Right lung (tissue), 10 donors: ENCODE measurements at places on chromosomes 2 and 18. TPM values are rescaled to one million over a fixed set of nuclear protein-coding genes. Genes with fewer than 3 reads are reported as not detected.

DNA sequence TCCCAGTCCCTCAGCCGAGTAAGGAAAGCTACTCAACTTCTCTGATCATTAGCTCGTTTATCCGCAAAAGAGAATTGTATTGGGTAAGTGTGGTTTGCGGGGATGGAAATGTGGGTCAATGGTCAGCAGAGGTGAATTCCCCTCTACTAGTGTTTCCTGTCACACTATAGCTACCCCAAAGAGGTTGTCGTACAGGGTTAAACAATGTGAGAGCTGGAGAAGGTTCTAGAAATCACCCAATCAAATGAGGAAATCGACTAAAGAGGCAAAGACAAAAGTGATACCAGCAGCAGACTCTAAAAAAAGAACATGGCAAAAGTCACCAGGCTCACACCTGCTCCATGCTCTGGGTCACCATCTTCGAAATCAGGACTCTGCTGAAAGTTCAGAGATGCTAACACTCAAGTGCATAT lies 144.7 kb upstream of the ITGA4 start:
- DNase-seq, result no peak

DNA sequence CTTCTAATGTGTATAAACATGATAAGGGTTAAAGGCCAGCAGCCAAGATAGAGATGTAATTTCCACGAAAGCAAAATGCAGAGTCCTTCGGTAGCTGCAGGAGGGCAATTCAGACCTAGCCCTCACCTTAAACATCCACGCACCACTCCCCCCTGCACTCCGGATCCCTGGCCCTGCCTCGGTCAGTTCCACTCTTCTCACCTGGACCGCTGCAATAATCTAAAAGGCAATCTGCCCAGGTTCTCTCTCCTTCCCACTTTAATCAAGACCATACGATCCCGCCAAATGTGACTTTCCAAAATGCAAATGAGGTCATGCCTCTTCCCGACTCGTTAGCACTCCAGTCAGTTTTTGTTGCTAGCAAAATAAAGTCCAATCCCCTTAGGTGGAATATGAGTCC lies 485.2 kb downstream of the EIPR1 start:
- DNase-seq, result no peak

DNA sequence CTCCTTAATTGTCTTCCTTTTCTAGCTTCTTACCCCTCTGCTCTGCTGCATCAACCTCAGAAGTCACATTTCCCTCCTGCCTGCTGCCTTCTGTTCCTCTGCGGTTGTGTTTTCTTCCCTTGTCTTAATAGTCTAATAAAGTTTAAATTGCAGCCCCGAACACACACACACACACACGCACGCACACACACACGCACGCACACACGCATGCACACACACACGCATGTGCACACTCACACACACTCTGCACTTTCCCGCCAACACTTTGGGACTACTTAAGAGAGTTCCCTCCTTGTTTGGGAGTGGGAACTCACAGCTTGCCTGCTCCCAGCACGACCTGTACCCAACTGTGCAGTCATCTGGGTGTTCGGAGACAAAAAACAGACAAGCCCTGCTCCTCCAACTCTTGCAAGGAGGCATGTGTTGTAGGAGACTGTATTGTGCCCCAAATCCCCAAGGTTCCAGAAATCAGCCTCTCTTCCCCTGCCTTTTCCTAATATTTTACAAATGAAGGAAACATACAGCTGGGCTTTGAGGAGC lies 99.1 kb downstream of the SETBP1 start:
- DNase-seq, result no peak

- DNase-seq, result no peak
Observed at GRCh38 chr2:226777611-226778010, 22.0 kb downstream of the IRS1 start.

The STAM2 gene
- 48.9 TPM for polyA plus RNA-seq

The SH3RF3 gene
- polyA plus RNA-seq, result 8.9 TPM

DNA sequence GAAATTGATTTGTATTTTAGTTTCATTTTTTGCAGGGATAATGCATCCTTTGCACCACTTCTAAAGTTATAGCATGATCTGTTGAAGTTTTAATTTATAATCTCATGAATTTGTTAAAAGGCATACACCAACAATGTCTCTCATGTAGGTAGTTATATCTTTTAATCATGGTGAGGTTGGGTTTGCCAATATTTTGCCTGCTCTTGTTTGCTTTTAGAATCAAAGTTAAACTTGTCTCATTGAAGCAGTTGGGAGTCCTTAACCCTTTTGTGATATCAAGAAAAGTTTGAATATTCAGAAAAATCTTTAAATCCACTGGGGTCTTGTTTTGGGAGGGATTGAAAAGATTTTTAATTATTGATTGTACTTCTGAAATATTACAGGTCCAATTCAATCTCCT lies 31.7 kb downstream of the APLF start:
- no peak for DNase-seq

The PDE1A gene
- 12.1 TPM for polyA plus RNA-seq

DNA sequence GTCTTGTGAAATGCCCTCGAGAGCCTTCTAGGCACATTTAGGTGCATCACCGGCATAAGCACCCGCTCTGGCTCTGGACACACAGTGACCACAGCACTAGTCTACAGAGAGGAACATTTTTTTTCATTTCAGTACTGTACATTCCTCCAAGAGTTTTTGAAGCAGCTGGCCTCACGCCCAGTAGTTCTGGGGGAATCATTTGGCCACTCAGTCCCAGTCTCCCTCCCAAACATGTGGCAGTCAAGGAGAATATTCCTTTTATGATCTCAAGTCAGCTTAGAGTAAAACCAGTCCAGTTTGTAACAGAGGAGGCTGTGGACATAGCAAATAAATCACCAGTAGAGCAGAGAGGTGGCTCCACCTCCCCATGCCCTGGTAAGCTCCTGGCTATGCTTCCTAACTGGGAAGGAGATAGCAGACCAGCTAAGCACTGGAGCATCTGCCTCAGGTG lies 48.1 kb downstream of the KCNE4 start:
- DNase-seq, result peak; percentile 77

DNA sequence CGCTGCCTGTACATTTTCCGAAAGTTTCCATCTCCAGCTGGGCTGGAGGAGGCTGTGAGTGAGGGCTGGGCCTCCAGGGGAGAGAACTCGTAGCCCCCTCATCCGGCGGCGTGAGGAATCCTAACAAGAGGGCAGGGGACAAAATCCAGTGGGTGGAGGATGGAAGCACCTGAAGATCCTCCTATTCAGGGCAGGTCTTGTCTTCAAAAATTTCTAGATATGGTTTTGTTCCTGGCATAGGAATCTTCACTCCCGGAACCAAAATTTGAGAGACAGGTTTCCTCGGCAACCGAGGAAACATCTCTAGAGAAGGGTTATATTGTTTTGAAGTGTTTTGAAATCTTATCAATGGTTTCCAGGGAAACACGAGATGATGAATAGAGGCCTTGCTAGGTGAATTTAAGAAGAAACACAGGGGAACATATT lies 136.7 kb downstream of the SH3BP4 start:
- peak; percentile 18 for DNase-seq

DNA sequence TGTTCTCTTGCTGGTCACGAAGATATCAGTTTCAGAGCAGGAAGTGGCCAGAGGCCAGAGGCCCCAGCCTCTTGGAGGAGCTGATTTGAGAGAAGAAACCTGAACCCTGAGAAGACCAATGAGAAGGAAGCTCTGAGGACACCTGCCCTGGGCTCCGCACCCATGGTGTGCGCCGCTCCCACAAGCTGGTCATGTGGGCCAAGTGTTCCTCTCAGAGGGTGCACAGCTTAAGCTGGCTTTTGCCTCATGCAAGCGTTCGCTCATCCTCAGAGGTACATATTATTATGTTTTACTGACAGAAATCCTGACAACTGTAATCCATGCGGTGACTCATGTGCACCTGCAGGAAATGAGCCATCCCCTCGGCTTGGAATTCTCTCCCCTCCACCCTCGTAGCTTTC lies 316.1 kb upstream of the MYT1L start:
- no peak for DNase-seq

GRCh38 chr2:9113916-9114315 lies 92.7 kb upstream of the ASAP2 start:
- DNase-seq, result no peak

The THADA gene
- 36.6 TPM for polyA plus RNA-seq

DNA sequence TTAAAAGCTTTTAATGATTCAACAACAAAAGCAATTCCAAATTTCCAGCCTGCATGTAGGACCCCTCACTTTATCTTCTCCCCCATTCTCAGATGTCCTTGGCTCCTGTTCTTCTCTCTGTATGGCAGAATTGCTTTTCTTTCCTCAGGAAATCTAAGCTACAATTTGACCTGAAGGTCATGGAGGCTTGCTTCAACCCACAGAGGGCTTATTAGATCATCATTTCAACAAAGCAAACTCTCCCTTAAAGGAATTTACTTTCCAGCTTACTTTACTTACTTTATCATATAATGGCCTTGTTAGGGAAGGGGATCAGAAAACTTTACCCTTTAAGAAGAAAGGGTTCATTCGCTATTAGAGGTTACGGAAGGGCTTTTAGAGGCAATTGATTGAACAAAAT lies 211.5 kb downstream of the RAD51AP2 start:
- no peak for DNase-seq

DNA sequence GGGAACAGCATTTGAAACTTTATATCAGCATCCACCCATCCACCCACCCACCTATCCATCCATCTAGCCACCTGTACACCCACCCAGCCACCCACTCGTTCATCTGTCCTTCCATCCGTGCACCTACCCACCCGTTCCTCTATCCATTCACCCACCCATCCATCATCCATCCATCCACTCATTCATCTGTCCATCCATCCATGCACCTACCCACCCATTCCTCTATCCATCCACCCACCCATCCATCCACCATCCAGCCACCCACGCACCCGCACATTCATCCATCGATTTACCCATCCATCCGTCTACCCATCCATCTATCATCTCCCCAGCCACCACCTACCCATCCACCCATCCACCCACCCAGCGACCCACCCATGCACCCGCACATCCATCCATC lies 24.8 kb downstream of the LDLRAD4 start:
- no peak for DNase-seq

DNA sequence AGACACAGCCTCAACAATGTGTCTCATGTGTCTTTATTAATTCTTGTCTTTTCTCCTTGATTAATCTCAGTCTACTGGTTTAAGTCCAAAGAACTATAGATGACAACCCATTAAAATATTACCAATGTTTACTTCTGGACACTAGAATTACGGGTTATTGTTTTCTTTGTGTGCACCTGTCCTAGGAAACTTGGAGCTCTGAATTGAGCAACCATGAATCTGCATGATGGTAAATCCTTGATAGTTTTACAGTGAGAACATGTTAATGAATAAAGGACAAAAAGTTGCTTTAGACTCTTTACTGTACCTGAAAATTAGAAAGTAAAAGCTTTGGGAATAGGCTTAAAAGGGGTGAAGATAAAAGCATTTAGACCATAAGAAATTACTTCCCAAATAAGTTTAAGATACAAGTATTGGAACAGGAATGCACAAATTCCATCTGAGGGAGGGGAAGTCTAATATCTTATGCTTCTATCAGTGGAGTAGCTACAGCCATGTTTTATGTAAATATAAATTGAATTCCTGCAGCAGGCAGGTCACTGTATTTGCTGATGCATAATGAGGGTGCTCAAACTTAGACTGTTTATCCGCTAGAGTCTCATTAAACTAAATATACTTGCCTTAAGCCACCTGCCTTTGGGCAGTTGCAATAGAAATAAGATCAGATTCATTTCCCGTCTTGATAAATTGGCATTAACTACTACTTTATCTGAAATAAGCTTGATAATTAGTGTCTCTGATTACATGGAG lies 603.7 kb upstream of the GCFC2 start:
- DNase-seq, result no peak

- no peak for DNase-seq
Observed at GRCh38 chr2:174753038-174753633, 11.1 kb downstream of the CHRNA1 start.

GRCh38 chr2:160109939-160110673 lies 47.7 kb upstream of the PLA2R1 start:
- peak; percentile 67 for DNase-seq

The SLC9A4 gene
- 0.03 TPM for polyA plus RNA-seq

The SEMA4C gene
- 38.3 TPM for polyA plus RNA-seq

- DNase-seq, result no peak
Observed at GRCh38 chr2:23624378-23624777, 239.4 kb downstream of the KLHL29 start.

GRCh38 chr2:69634196-69634821 lies 9.2 kb downstream of the AAK1 start:
- DNase-seq, result no peak

- DNase-seq, result no peak
Observed at GRCh38 chr2:31415421-31415820, 879 bp upstream of the XDH start.

- no peak for DNase-seq
Observed at GRCh38 chr18:23108496-23108895, 26.8 kb upstream of the CABLES1 start.

DNA sequence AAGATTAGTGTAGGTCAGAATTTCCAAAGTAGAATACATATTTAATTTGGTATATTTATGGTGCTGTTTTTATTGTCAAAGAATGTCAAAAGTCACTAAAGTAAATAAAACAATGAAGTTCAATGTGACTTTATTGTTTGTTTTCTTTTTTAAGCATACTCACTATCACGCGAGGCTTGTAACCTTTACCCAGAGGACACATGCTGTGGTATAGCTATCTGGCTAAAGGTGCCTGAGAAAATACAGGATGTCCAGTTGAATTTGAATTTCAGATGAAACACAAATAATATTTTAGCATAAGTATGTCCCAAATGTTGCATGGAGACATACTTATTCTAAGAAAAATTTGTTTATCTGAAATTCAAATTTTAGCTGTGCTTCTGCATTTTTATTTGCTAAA lies 103.3 kb upstream of the KLF7 start:
- DNase-seq, result no peak

The GALR1 gene
- polyA plus RNA-seq, result 0.10 TPM

DNA sequence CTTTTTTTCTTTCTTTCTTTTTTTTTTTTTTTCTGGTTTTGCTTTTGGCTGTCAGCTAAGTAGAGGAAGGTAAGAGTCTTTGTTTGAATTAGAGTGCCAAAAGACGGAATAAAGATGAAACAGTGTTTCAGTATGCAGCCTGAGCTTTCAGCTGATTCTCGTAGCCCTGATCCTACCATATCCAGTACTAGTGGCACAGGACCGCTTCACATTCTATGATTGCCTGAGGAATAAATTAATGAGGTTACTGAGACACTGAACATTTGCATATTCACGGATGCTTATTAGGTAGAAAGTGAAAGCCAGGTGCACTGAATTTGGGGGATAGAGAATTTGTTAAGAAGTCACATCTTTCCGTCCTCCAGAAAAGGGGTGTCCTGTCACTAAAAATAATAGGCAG lies 421.5 kb upstream of the POU3F3 start:
- no peak for DNase-seq

- DNase-seq, result no peak
Observed at GRCh38 chr2:55012672-55013484, 37.4 kb downstream of the RTN4 start.

The PARD6G gene
- polyA plus RNA-seq, result 19.1 TPM

DNA sequence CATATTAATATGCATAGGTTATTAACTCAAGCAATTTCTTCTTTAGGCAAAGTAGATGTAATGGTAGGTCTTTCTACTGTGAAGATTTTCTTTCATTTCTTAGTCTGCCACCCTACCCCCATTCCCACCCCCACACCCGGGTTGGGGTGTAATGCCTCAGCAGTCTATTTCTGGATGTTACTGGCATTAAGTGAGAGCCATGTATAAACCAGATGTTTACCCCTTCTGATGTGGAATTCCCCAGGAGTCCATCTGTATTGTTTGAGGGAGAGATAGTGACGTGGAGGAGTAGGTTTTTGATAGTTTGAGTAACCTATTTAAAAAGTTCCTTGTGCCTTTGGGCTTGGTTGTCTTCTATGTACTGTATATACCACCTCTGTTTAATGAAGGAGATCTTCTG lies 11.8 kb downstream of the TDRD15 start:
- DNase-seq, result no peak
